Inflammatory macrophage (primary cell): ENCODE measurements at places on chromosomes 12 and 14.

DNA sequence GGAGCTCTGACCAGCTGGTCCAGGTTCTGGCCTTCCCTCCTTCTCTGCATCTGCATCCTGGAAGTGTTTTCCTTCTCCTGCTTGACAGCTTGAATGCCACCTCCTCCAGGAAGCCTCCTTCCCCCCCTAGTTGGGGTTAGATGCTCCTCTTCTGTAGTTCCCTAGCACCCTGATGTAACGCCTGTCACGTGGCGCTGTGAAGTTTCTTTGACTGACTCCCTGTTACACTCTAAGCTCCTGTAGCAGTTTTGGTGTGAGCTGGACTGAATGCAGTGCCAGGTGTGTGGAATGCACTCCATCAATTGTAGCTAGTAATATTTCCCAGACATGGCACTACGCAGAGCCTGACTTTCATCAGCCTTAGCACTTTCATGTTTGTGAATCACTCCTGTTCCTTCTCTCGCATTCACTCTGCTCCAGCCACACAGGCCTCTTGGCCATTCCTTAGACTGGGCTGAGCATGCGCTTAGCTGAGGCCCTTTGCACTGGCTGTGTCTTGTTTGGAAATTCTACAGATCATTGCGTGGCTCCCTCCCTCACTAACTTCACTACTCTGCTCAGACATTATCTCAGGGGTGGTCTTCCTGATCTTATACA, 2.1 kb upstream of the FAIM2 start:
- DNase-seq, result no peak

- no peak for DNase-seq
Measured at GRCh38 chr12:117845271-117845904, 123.4 kb downstream of the KSR2 start.

DNA sequence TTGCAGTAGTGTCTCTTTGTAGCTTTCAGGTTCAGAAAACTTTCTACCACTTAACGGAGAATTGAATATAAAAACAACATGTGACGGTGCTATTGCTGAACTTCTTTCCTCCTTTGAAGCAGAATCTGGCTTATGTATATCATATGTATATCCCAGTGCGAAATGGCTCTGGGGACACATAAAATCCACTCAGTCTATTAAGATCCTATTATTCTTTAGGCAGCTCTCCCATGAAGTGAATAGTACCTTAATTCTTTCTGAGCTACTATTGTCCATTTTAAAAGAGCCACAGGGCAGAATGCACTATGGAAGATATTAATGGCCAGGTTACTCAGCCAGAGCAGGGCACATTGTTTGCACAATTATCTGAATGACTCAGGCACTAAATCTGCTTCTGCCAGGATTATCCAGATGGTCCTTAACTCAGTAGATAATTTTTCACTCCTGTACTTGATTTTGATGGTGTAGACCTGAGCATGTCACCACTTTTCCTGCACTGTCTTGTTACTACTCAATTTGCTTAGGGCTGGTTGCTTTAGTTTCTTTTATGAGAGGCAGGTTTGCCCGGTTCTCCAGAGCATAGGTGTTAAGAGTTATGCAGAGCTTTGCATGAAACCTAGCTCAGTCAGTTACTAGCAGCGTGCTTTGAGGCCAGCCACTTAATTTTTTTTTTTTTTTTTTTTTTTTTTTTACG, 5.5 kb downstream of the CNTN1 start:
- DNase-seq, result no peak

DNA sequence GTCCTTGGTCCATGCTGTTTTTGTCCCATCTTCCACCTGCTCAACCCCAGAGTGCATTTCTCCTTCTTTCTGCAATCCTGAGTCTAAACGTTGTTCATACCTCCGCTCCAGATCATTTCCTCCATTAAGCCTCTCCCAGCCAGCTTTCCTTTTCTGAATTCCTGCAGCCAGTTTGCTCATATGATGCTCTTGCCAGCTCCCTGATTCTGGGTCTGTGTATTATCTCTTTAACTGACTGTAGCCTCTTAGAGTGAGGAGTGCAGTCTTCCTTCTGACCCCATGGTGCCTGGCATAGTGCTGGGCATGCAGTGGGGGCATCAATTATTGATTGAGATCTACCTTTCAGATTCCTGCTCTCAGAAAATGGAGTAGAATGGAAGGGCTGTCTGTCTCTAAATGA, 11.5 kb upstream of the TBPL2 start:
- DNase-seq, result no peak

GRCh38 chr14:60977847-60978246, 3.0 kb downstream of the TRMT5 start:
- DNase-seq, result no peak

DNA sequence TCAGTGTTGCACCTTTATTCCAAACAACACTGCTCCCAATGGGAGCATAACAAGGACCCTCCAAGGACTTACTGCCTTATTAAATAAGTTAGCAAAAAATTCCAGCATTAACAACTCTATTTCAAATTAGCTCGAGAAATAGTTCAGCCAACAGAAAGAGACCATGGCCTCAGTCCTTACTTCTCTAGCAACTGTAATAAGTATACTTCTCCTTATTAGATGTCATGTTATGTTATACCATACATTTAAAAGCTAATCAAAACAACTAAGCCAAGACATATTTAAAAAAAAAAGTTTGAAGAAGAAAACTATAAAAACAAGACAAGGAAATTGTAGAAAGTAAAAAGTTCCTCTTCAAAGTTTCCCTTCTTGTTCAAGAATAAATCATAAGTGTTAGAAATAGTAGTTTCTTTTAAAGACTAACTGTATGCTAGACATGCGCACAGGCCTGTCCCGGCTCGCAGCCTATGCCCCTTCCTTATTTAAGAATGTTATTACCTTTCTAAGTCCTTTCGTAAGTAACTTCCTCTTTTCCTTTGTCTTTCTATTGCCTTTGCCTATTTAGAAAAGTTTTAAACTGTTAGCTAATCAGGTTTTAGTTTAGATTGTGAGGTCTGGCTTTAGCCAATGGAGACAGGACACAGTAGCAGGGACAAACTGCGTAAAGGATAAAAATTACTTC, 68.6 kb downstream of the RESF1 start:
- DNase-seq, result peak; percentile 51

DNA sequence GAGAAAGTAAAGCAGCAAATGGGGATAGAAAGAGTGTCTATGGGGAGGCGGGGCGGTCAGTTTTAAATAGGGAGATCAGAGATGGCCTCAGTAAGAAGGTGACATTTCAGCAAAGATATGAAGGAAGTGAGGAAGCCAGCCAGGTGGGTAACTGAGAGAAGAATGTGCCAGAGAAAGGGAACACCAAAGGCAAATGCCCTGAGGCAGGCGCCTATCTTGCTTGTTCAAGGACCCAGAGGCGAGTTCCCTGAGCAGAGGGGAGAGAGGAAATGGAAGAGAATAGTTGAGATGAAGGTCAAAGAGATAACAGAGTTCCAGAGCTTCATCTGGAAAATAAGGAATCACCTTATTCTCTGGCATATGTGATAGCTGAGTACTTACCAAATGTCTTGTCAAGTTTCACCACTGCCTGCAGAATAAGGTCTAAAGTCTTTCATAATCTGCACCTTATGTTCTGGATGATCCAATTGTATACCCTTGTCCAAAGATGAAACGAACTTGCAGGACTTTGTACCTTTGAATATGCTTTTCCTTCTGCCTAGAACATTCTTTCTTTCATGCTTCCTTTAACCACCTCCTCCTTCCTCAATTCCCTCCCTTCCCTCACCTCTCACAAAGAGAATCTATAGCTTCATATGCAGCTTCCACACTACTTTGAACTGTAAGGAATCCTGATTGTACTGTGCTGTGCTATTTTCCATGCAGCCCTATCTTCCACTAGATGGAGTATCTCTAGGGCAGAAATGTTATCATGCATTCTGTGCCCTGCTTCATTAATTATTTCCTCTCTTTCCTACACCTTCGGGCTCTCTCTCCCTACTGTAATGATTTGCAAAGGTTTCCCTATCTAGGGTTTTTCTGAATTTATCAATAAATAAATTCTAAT, 38.5 kb downstream of the GNPTAB start:
- no peak for DNase-seq

GRCh38 chr14:77638771-77639171, 22.3 kb upstream of the SPTLC2 start:
- DNase-seq, result peak; percentile 38

DNA sequence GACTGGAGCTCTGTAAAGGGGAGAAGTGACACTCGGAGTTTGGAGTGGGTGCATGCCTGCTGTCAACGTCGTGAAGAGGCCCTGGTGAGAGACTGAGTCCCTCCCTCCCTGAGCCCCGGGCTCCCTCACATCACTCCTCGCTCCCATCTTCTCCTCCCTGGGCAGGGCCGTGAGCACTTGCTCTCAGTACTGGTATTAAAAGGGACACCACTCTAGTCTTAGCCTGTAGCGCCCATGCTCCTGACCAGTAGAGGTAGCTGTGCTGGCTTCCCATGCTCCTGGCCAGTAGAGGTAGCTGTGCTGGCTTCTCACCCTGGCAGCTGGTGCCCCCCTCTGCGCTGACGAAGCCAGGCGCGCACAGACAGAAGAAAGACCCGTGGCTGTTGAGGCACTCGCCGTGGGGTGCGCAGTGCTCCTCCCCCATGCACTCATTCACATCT, 14.7 kb downstream of the ISCA2 start:
- DNase-seq, result peak; percentile 14

DNA sequence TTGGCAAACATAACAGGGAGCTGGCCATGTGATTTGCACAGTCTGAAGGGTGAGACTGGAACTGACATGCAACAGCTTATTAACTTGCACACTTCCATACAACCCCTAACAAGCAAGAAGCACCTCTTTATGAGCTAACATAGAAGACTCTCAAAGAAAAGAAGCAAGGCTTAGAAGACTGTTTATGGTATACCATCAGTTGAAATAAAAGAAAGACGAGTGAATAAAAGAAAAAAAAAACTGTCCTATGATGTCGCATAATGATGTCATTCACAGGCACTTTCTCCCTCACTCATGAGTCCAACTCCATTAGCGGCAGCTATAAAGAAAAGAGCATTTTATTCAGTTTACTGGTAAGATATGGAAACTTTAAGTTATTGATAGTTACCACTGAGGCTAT, 3.3 kb upstream of the MDM1 start:
- no peak for DNase-seq

DNA sequence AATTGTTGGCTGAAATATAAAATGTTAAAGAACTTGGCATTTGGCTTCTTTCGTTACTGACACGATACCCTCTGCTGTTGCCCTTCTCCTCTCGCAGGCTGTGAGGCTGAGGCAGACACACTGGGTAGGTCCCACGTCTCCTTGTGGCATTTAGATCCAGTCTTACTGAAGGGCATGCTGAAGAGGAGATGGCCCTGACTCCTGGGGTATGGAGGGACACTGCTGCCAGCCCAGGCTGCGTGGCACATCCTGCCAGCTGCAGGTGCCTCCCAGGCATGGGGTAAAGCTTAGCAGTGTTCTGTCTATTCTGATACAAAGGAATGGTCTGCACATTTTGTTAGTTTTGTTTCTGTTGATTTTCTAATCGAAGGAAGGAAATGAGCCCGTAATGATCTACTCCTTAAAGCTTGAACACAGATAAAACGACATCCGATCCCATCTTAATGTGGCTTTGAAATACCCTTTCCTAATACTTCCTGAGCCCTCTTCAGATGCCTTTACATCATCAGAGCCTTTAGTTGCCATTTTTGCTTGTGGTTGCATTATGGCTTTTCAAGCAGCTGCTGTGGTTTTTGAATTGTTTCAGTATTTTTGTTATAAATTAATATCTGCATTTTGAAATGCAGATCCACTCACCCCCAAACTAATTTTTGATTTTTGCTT, 61.1 kb downstream of the WDR20 start:
- no peak for DNase-seq

DNA sequence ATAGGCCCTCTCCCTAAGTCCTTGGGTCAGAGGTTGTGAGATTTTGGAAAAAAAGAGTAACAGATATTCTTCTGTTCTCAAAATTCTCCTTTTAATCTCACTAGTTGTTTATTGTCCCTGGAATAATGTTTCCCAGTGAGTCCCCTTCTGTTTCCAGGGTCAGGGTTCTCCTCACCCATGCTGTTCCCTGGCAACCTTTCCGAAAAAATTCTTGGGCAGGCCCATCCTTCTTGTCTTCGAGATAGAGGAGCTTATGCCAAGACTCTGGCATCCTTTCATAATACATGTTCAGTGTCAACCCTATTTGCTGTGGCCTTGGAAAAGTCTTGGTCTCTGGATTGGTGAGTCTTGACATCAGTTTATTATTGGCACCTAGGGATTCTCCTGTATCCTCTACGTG, 212.4 kb upstream of the FAR2 start:
- DNase-seq, result no peak

- no peak for DNase-seq
Measured at GRCh38 chr12:130667421-130667960, 48.6 kb downstream of the RIMBP2 start.

GRCh38 chr14:19743256-19743655, at the start of gene OR4Q3:
OR4Q3 (plus strand) TSS chr14:19743571.
- DNase-seq, result no peak

DNA sequence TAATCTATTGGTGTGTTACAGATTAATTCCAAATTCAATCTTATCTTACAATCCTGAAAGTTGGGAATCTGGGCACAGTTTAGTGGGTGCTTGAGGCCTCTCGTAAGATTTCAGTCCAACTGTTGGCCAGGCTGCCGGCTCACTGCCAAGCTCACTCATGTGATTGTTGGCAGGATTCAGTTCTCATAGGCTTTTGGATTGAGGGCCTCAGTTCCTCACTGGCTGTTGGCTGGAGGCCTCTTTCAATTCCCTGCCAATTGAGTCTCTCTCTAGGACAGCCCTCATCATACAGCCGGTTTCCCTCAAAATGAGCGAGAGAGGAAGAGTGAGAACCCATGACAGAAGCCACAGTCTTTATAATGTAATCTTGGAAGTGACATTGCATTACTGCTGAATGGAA, 123.5 kb upstream of the FBXO33 start:
- no peak for DNase-seq

GRCh38 chr14:58703161-58703506, 65.4 kb downstream of the DACT1 start:
- no peak for DNase-seq

DNA sequence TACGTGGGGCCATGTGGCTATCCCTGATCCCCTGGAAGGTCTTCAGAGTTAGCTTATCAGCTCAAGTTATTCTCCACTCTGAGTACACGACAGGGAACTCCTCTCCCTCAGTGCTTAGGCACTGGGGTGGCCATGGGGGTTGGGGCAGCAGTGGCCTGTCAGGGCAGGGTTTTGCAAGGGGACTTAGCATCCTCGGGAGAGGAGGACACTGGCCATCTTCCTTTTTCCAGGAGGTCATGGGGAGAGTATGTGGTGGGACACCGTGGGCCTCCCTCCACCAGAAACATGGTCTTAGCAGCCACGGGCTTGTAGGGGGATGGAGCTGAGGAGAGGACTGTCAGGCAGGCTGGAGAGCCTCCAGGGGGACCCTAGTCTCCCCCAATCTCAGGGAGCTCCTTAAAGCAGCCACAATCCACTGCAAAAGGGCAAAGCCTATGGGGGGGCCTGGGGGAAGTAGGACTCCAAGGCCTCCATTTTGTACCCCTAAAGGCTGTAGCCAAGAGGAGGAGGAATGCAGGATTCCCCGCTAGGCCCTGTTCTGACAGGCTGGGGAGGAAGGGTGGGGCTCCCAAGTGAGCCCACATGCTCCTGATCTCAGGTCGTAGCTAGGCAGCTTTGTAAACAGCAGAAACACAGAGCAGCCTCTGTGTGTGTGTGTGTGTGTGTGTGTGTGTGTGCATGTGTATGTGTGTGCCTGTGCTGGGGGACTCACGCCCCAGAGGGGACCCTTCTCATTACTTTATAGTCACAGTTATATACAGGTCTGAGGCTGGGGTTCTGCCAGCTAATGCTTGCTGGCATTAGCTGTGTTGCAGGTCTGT, 36.6 kb downstream of the KRT80 start:
- DNase-seq, result no peak

GRCh38 chr14:68759937-68760336, 32.9 kb downstream of the ZFP36L1 start:
- peak; percentile 84 for DNase-seq

GRCh38 chr12:13176256-13176655, 20.3 kb upstream of the EMP1 start:
- DNase-seq, result no peak

- DNase-seq, result no peak
Measured at GRCh38 chr14:99650189-99650588, 5.3 kb downstream of the HHIPL1 start.
